ENCODE measurements at places on chromosomes 12 and 14.

GRCh38 chr14:92686900-92687427 lies 61.5 kb downstream of the LGMN start:
- peak; percentile 62 for DNase-seq

DNA sequence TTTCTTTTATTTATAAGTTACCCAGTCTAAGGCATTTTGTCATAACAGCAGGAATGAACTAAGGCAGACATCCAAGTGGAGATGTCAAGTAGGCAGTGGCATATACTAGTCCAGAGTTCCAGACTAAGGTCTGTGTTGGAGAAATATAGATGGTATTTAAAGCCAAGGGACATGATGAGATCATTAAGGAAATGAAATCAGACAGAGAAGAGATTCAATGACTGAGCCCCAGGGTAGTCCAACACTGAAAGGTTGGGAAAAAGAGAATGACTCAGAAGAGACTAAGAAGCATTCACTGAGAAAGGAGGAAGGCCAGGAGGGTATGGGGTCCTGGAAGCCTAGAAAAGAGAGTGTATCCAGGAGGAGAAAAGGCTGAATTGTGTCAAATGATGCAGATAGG lies 442.2 kb upstream of the CCDC196 start:
- peak; percentile 71 for DNase-seq

- no peak for DNase-seq
Observed at GRCh38 chr14:104427131-104427851, 152.3 kb upstream of the C14orf180 start.

DNA sequence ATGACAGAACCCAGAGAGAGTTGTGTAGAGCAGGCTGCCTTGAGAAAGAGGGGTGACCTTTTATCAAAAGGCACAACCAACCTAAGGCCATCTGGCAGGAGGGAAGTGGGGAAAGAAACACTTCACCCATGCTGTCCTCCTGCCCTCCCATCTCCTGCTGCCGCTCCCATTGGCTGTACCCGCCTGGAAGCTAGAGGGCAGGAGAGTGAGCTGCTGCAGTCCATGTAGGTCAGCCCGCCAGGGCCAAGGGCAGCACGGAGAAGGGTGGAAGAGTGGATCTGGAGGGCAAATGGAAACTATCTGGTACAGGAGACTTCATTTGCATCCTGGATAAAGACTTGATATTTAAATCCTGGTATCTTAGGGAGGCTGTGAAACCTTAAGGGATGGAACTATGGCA lies 11.5 kb upstream of the CABP1 start:
- DNase-seq = no peak

- DNase-seq = peak; percentile 87
Observed at GRCh38 chr12:6927379-6928021, at the start of gene ATN1. ATN1 (plus strand) TSS chr12:6927959; CDS start chr12:6934002, 6,043 bp downstream.

GRCh38 chr12:55957106-55957859 lies 8.6 kb downstream of the PMEL start:
- DNase-seq = no peak

GRCh38 chr12:108840605-108841332 lies 16.6 kb downstream of the SSH1 start:
- DNase-seq = peak; percentile 73

- DNase-seq = no peak
Observed at GRCh38 chr12:113161415-113162016, 12.0 kb downstream of the CFAP73 start.

DNA sequence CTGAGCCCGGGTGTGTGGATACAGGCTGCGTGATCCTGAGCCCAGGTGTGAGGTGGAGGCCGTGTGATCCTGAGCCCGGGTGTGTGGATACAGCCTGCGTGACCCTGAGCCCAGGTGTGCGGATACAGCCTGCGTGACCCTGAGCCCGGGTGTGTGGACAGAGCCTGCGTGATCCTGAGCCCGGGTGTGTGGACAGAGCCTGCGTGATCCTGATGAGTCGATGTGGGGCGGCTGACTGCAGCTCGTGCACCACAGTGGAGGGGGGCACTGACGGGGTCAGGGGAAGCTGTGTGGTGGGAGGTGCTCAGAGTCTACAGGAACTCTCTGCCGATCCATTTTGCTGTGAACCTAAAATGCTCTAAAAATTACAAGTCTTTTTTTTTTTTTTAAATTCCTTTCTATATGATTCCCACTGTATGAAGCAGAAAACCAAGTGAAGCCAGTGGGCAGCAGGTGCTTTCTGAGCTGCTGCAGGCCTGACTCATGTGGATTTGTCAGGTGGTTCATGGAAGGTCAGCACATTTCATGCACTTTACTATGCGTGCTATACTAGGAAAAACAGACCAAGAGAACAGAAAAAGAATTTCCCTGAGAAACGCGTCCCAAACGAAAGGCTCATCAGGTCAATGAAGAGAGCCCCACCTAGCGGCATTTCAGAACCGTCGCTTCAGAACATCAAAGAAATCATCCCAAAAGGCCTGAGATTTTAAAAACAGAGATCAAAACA lies 19.3 kb downstream of the BRF1 start:
- peak; percentile 64 for DNase-seq

DNA sequence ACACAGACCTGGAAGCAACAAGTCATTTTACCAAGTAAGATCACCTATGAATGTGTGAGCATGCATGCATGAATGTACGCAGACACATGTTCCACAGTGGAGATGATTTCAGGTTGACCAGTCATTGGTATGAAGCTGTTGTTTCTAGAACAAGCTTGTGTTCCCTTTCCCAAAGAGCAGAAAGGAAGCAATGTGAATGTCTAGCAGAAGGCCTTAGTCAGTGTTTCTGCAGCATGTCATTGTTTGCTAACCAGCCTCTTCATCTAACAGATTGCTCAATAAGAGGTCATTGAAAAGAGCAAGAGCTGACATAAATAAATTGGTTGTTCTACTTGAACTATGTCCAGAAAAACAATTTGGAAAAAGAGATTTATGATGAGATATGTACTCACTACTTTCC lies 191.4 kb downstream of the PLCZ1 start:
- DNase-seq = peak; percentile 34

DNA sequence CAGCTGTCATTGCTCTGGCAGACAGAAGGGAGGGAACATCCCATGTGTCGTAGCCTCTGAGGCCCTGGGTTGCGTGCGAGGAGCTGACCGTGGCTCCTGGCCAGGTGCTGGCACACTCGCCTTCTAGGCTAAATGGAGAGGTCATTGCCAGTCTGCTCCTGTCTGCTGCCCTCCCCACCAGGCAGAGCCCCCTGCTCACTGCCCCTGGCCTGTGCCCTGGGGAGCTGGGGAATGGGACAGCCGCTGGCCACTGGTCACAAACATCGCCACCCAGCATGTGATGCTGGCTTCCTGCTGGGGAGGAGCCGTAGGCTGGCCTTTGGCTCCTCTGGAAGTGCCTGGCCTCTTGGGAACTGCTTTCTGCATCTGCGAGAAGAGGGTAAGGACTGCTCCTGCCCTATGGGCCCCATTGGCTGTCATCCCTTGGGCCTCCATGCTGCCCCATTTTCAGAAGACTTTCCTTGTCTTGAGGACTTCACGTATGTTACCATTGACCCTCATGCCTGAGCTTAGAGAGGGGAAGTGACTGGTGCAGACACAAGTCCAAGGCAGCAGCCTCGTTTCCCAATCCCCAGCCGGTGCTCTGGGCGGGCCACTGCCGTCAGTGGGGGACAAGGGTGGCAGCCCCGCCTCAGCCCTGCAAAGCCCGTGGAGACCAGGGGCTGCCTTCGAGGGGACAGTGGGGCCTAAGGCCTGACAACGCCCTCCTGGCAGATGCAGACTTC lies 2.0 kb upstream of the TNFAIP2 start:
- no peak for DNase-seq

DNA sequence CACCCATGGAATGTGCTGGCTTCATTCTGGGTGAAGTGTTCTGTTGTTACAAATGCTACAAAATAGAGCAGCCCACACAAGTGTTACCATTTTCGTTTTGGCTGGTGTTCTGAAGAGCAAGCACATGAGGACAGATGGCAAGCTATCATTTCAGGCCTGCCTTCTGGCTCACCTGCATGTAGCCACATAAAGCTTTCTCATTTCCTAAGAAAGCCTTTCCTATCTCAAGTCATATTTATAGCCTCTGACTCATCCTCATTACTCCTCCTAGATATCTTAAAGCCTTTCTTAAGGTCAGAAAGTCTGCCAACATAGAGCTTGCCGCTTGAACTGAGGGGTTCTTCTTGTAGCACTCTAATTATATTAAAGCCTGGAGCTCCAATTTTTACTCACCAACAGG lies 89.0 kb downstream of the PTPRR start:
- DNase-seq = peak; percentile 12

- DNase-seq = no peak
Observed at GRCh38 chr12:16587514-16587913, 18.4 kb downstream of the LMO3 start.

- DNase-seq = peak; percentile 84
Observed at GRCh38 chr12:132453361-132454192, 36.4 kb upstream of the FBRSL1 start.

DNA sequence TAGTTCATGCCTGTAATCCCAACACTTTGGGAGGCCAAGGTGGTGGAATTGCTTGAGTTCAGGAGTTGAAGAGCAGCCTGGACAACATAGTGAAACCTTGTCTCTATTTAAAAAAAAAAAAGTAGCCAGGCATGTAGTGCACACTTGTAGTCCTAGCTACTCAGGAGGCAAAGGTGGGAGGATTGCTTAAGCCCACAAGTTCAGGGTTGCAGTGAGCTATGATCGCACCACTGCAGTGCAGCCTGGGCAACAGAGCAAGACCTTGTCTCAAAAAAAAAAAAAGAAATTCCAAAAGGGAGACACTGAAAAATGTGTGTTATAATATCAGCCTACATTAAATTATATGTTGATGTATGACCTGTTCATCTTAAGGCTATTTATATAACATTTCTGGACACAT lies 14.7 kb downstream of the TMPO start:
- no peak for DNase-seq

GRCh38 chr14:98684468-98684867 lies 587.5 kb downstream of the BCL11B start:
- no peak for DNase-seq

DNA sequence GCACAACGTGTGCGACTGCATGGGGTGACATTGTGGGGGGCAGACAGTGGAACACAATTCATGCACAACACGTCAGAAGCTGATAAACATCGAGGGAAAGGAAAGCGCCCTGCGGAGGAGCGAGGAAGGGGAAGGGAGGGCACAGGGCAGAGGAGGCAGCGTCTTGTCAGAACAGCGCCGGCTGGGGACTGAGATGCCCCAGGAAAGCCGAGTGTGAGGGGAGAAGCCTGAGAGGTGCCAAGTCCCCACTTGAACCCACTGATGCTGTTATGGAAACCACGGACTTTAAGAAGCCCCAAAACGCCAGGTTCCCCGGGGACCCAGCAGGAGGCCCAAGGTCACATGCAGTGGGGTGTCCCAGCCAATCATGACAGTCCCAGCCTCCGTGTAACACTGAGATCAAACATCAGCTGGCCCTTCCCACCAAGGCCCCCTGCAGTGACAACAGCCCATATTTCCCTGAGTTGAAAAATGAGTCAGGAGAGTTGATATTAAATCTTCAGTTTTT lies 70.0 kb downstream of the GALNT9 start:
- no peak for DNase-seq

GRCh38 chr14:66078006-66078405 lies 408.2 kb upstream of the CCDC196 start:
- DNase-seq = peak; percentile 7

GRCh38 chr14:36361210-36361853 lies 40.9 kb upstream of the MBIP start:
- no peak for DNase-seq

DNA sequence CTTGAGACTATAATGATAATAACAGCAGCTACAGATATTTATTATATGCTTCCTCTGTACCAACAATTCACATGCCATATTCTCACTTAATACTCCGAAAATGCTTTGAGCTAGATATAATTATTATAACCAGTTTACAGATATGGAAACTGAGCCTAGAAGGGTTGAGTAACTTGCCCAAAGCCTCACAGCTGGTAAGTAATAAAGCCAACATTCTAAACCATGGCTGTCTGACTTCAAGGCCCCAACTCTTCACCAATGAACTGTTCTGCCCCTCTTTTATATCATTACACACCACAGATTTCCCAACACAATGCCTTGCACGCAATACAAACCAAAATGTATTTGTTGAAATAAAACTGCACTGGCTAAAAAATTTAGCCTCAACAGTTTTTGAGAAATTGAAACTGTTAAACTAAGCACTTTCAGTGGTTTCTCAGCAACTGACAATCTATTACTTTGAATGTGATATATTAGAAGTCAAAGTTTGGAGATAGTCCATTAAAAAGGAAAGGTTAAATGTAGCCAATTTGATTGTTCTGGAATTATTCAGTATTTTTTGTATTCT lies 222.5 kb upstream of the ARHGAP5 start:
- no peak for DNase-seq

- DNase-seq = no peak
Observed at GRCh38 chr12:47870175-47870781, 34.5 kb downstream of the VDR start.

- peak; percentile 40 for DNase-seq
Observed at GRCh38 chr12:68356060-68356695, 24.0 kb upstream of the MDM1 start.

DNA sequence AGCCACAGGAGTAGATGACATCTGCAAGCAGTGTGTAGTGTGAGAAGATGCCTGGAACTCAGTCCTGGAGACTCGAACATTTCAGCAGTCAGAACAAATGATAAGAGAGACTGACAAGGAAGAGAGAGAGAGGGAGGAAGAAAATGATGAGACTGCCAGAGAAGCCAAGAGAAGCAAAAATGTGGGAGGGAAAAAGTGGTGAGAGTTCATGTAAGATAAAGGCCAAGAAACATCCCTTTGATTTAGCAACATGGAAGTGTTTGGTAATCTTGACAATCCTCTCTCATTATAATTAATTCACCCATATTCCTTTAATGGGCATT lies 42.6 kb downstream of the LIMA1 start:
- no peak for DNase-seq

DNA sequence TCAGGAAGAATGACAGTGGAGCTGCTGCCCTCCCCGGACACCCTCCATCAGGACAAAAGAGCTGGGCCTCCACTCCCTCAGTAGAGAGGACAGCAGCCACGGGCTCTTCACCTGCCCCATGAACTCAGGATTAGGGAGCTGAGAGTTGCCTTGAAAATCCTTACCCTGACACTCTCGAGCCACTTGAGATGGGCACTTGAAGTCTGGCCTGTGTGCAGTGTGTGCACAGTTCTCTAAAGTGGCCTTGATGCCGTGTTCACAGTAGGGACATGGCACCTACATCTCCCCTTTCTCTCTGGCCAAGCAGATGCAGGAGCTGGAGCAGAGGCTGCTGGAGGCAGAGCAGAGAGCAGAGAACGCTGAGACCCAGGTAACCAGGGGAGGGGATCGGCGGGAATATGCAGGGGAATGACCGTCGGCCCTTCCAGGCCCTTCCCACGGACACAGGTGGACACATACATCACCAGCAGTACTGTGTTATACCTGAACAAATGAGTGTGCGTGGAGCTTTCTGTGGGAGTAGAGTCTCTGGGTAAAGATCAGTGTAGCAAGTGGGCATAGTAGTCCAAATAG lies 22.5 kb downstream of the PLEKHH1 start:
- DNase-seq = no peak

DNA sequence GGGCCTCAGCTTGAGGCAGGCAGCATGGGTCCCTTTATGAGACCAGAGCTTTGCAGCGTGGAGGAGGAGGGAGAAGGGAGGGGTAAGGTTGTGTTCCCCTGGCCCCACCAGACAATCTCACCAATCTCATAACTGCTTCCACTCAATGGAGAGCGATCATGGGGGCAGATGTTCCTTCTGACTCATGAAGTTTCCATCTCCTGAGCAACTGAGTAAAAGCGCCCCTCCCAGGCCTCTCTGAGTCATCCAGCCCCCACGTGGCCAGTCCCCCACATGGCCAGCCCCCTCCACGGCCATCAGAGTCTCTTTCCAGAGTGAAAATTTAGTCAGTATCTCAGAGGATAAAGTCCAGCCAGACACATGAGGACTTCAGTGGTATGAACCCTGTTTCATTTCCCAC lies 39.2 kb upstream of the PLXNC1 start:
- peak; percentile 64 for DNase-seq

- DNase-seq = no peak
Observed at GRCh38 chr12:131130311-131130911, 176.7 kb downstream of the ADGRD1 start.

Measured in fibroblast of skin of abdomen (primary cell).